Foreskin keratinocyte (primary cell): ENCODE measurements at places on chromosomes 5 and 9. TPM values are rescaled to one million over a fixed set of nuclear protein-coding genes. Genes with fewer than 3 reads are reported as not detected.

- DNase-seq, result peak; percentile 83
These were observed 12.5 kb upstream of the MAMDC2 start for GRCh38 chr9:70031141-70031545.

DNA sequence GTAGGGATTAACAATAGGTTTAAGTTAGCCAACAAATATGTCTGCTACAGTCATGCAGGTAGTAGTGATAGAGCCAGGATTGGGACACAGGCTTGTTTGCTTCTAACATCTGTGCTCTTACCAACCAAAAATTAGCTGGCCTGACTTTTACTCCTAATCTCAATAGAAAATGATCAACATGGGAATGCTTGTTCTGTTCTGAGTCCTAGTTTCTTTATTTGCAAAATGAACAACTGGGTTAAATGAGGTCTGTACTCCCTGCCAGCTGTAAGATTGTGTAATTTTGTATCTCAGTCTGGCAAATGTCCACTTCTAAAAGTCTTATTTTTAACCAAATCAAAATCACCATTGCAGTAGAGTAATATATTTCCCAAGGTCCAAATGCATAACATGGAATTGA is 216.8 kb downstream of the NMUR2 start:
- no peak for DNase-seq

GRCh38 chr5:135691044-135691443 is 112.3 kb upstream of the CXCL14 start:
- DNase-seq, result no peak

- DNase-seq, result no peak
These were observed 284.0 kb upstream of the TLE4 start for GRCh38 chr9:79287708-79288290.

GRCh38 chr9:123431581-123431980 is 75.6 kb downstream of the CRB2 start:
- DNase-seq, result no peak

- DNase-seq, result no peak
These were observed 361.0 kb downstream of the NFIB start for GRCh38 chr9:13952906-13953305.

DNA sequence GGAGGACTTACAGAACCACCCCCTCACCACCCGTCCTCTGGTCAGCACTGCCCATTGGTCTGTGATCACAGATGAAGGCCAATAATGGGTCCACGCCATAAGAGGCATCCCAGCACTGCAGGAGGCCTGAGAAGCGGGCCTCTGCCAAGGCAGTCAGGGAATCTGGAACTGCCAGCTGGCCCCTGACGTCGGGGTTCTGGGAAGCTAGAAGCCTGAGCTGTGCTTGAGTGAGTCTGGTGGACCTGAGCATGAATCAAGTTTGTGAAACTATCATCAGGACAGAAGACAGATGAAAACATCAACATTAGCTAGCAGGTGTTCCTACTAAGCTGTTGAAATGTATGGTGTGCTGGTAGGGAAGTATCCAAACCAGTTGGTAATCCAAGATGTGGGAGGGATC is 7.8 kb downstream of the ANGPTL2 start:
- no peak for DNase-seq

GRCh38 chr5:170120576-170120975 is 14.9 kb downstream of the FOXI1 start:
- DNase-seq, result peak; percentile 29

DNA sequence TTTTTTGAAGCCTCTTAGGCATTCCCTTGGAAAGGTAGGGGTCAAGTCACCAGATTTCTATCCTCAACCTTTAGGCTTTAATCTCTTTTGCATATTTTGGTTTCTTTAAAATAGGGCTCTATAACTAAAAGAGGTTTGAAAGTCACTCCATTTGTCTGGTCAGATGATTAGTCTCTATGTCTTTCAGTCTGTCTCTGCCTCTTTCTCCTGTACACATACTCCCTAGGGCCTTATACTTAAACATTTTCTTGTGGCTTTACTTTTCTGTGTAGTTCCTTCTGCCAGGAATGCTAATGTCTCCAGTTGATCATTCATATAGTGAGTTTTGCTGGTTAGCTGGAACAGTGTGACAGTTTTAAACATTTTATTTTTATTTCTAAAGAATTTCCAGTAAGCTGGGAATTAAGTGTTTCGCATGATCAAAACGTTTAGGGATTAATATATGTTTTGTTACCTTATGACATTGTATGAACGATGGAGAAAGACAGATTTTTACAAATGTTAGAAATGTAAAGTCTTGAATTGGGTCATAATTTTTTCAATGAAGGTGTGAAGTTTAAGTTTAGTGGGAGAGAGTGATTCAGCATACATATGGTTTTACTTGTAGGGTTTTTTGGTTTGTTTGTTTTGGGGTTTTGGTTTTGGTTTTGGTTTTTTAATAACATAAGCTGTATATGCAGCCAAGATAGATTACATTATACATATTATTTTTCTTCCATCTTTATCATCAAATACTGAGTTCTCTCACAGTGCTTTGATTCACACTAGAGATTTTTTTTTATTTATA is 90.6 kb downstream of the ZCCHC7 start:
- DNase-seq, result no peak

DNA sequence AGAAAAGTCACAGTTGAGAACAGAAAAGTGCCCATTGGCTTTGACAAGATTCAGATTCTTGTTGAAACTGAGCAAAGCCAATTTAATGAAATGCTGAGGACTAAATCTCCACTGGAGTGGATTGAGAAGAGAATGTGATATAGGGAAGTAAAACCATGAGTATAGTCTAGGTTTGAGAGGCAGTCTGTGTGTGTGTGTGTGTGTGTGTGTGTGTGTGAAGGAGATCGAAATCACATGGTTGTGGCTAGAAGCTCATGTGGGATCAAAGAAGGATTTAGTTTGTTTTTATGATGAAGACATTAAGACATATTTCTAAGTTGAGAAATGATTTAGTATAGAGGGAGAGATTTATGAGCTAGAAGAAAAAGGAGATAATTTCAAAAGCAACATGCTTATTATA is 275.7 kb upstream of the DAB2 start:
- no peak for DNase-seq

WDR55 gene
- total RNA-seq, result 27.7 and 28.1 TPM in 2 replicates

TTF1 gene
- total RNA-seq, result 12.5 and 13.0 TPM in 2 replicates

OSMR gene
- 28.0 and 31.5 TPM in 2 replicates for total RNA-seq

WNK2 gene
- 0.04 and 0.14 TPM in 2 replicates for total RNA-seq
